ENCODE measurements at places on chromosomes 6 and 20. TPM values are rescaled to one million over a fixed set of nuclear protein-coding genes. Genes with fewer than 3 reads are reported as not detected.

DNA sequence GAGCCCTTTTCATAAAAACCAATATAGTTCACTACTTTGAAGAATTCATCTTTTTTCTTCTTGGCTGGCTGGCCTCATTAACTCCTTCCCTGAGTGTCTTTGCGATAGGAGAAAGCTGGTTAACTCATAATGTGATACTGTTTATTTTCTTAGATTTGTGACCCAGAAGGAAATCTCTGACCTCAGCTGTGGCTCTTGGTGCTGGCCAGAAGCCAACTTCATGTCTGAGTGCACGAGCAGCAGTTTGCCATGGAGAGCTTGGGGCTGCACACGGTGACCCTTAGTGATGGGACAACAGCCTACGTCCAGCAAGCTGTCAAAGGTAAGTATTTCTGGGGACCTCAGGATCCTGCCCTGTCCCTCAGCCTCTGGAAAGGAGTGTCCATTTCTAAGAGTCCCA is 16.7 kb upstream of the DEF6 start:
- no peak overlapping the region for H3K27ac ChIP-seq
- H3K4me1 ChIP-seq: no peaks in the 10 kb centered on the region
- peaks cover 45% of the 10 kb centered on the region for H3K36me3 ChIP-seq
- no peak overlapping the region for H3K4me3 ChIP-seq
- DNase-seq: no peak

The GNMT gene
- total RNA-seq: 1.1 TPM

DNA sequence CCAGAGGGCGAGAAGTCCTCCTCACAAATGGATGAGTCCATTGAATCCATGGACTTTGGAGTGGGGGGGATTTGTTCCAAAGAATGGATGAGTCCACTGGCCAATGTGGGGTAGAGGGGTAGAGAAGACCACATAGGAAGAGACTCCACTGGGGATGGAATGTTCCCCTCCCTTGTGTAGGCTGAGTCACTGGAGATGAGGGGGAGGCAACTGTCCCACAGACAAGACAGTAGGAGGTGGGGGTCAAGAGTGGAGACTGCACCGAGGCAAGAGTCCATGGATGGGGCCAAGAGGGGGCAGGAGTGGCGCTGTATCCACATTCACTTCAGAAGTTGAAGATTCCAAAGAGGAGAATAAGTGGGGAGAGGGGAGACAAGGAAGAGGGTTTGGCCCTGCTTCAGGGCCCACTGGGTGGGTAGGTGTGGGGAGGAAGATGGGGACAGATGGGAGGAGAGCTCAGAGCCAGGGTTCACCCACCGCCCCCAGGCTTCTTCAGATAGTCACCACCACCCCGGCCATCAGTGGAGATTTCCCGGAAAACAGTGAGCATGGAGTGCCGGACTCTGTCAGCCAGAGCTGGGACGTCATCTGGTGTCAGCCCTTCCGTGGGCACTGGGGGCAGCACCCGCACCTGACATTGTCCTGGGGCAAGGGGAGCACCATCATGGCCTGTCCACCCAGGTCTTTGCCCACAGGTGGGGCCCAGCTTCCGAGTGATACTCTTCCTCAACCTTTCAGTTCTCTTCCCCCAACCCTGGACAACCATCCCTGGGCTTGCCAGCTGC is 4.6 kb downstream of the EGFL8 start:
- H3K36me3 ChIP-seq: no peaks in the 10 kb centered on the region
- no peak for DNase-seq
- H3K4me1 ChIP-seq: peaks cover 16% of the 10 kb centered on the region

- DNase-seq: no peak
- no peaks in the 10 kb centered on the region for H3K27me3 ChIP-seq
- H3K36me3 ChIP-seq: no peaks in the 10 kb centered on the region
Observed at GRCh38 chr6:44452725-44453124, 65.2 kb downstream of the CDC5L start.

GRCh38 chr6:68040312-68040778 is 594.7 kb upstream of the ADGRB3 start:
- DNase-seq: no peak
- H3K4me1 ChIP-seq: no peaks in the 10 kb centered on the region
- no peak overlapping the region for H3K4me3 ChIP-seq
- no peaks in the 10 kb centered on the region for H3K27me3 ChIP-seq
- no peaks in the 10 kb centered on the region for H3K36me3 ChIP-seq
- H3K27ac ChIP-seq: no peak overlapping the region

- no peak for DNase-seq
- H3K4me1 ChIP-seq: peaks cover 5% of the 10 kb centered on the region
- no peak overlapping the region for H3K27ac ChIP-seq
Observed at GRCh38 chr6:30263734-30264133, 50.5 kb upstream of the TRIM26 start.

- no peak overlapping the region for H3K4me3 ChIP-seq
- H3K27me3 ChIP-seq: no peaks in the 10 kb centered on the region
- no peak for DNase-seq
- no peak overlapping the region for H3K27ac ChIP-seq
- H3K4me1 ChIP-seq: no peaks in the 10 kb centered on the region
- H3K36me3 ChIP-seq: peaks cover 26% of the 10 kb centered on the region
Observed at GRCh38 chr6:13638626-13639025, 23.5 kb downstream of the NOL7 start.
